ENCODE measurements at places on chromosomes 7 and 10. TPM values are rescaled to one million over a fixed set of nuclear protein-coding genes. Genes with fewer than 3 reads are reported as not detected.
A peak's percentile ranks its signal among the peaks of the same experiment; 100 is the strongest.

DNA sequence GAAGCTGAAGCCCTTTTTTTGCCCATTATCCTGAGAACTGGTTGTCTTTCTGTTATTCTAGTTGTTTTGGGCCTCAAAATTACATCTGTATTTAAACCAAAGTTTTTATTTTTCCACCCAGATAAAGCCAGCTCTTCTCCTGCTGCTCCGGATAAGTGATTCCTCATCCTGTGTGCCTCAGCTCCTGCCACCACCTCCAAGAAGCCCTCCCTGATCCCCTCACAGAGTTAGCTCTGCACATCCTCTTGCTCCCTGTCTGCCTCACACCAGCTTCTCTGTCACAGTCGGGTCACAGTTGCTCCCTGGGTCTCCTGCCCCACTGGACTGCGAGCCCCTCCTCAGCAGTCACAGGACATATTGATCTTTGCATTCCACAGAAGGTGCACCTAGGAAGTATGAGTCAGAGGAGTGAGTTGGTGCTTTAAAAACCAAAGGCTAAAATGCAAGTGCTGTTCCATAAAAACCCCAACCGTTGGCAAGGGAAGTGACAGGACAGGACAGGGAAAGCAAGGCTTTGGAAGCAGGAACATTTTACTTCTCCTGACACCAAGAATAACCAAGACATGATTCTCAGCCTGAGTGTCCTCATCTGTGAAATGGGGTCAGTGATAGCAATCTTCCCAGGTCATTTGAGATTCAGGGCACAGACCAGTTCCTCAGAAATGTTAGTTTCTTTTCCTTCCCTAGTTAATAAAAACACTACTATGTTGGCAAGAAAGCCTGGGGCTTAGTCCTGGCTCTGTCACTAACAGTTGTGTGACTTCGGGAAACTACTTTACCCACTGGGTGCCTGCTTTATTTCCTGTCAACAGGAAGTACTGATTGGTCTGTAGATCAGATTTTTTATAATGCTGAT, 36.5 kb upstream of the EEPD1 start:
- DNase-seq: peak; percentile 62

STEAP1 gene
- total RNA-seq: 13.1 TPM

- DNase-seq: peak; percentile 62
Observed at GRCh38 chr7:964401-965231, 10.1 kb upstream of the ADAP1 start.

GPR15LG gene
- 0.32 TPM for total RNA-seq

SPDYE1 gene
- not detected for total RNA-seq

- DNase-seq: no peak
Observed at GRCh38 chr7:95334447-95334846, 10.1 kb upstream of the PON1 start.

GRCh38 chr10:49471532-49471931, 67.4 kb downstream of the ERCC6 start:
- DNase-seq: no peak

DNA sequence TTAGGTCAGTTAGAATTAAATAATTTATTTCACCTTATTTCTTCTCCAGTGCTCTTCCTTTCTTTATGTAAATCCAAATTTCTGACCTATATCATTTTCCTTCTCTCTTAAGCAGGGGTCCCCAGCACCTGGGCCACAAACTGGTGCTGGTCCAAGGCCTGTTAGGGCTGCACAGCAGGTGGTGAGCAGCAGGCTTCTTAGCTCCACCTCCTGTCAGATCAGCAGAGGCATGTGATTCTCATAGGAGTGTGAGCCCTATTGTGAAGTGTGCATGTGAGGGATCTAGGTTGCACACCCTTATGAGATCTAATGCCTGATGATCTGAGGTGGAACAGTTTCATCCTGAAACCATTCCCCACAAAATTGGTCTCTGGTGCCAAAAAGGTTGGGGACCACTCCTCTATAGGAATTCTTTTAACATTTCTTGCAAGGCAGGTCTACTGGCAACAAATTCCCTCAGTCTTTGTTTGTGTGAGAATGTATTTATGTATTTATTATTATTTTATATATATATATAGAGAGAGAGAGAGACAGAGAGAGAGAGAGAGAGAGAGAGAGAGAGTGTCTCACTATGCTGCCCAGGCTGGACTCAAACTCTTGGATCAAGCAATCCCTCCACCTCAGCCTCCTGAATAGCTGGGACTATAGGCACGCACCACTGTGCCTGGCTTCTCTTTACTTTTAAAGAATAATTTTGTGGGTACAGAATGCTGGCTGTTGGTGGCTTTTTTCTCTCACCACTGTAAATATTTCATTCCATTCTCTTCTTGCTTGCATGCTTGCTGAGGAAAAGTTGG, 4.3 kb upstream of the ABCC2 start:
- peak; percentile 54 for DNase-seq

GRCh38 chr7:70214071-70214470, 615.8 kb downstream of the AUTS2 start:
- no peak for DNase-seq

- DNase-seq: no peak
Observed at GRCh38 chr7:91345449-91345848, 81.2 kb downstream of the FZD1 start.

ITIH5 gene
- 42.0 TPM for total RNA-seq

DNA sequence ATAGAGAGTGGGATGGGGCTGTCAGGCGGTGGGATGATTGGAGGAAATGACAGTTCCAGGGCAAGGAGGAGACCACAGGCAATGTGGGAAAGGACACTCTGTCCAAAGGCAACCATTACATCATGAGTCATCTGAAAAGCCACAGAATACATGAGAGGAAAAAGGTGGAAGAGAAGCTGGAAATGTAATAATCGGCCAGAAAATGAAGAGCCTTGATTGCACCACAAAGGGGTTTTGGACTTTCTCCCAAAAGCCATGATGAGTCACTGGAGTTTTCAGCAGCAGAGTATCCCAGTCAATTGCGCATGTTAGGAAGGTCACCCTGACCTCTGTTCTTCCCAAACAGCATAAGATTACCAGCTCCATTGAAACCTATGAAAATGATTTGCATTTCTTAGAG, 222.0 kb downstream of the LHFPL3 start:
- no peak for DNase-seq

HOXA13 gene
- 0.06 TPM for total RNA-seq

DNA sequence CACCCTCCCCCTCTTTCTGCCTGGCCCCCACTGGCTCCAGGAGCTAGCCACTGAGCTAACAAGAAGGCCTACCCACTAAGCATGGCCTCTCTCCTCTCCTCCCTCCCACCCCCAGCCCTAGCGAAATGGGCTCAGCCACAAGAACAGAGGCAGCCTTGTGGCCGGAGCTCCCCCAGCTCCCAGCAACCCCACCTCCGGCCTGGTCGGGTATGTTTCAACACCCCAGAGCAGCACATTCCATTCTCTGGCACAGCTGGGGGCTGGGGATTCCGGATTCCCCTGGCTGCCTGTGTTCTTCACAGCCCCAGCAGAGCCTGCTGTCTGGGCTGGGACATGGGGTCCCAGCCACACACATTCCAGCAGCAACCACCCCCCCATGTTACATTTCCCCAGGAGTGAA, 9.0 kb downstream of the SFRP5 start:
- peak; percentile 37 for DNase-seq

DNA sequence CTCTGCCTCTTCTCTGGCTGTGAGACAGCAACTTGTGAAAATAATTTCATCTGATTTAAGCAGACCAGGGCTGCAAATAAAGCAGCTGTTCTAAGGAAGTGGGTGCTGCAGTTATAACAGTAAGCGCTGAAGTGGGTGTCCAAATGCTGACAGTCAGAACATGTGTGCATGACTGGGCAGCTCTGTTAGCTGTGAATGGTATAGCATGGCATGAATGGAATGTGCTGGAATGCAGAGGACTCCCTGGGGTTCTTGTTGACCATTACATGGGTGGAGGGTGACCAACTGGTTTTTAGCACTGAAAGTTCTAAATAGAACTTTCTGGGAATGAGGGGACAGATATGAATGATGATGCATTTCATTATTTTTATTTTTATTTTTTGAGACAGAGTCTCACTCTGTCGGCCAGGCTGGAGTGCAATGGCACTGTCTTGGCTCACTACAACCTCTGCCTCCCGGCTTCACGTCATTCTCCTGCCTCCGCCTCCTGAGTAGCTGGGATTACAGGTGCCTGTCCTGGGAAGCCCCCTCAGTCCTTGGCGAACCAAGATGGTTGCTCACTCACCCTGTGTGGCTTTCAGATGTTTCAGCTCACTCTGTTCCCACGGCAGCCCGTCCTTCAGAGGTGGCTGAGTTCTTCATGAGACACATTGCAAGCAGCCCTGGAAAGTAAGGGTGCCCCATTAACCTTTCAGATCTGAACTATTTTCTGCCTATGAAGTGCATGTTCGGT, 319.8 kb upstream of the PHYHIPL start:
- DNase-seq: no peak

DNA sequence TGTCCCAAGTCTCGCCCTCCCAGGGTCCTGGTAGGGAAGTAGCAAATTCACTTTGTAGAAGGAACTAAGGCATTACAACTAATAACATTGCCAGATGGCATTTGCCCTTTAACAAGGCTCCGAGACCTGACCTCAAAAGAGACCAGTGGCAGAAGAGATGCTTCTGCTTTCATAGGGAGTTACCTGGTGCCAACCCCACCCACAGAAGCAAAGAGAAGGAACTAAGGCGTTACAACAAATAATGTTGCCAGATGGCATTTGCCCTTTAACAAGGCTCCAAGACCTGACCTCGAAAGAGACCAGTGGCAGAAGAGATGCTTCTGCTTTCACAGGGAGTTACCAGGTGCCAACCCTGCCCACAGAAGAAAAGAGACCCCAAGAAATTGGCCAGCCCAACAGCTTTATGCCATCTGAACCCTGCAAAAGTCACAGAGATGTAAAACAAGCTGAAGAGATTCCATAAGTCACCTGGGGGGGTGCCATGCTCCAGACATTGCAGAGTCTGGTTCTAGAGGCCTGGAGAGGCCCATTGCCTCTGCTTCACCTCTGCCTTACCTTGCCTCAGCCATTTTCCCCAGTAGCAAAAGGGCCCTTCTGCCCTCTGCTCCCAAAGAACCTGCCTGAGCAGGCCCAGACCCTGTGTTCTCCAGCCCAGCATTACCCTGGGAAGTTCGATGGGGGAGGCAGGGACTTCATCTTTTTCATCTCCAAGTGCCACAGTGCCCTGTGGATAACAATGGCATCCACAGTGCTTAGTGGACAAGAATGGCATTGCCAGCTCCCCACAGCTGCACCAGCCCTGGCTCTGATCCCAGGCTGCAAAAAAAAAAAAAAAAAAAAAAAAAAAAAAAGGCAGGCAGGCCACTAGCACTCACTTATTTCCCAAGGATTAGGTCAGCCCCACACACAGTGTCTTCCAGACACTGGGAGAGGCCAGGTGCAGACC, 179.5 kb upstream of the PLXNA4 start:
- DNase-seq: no peak

DNA sequence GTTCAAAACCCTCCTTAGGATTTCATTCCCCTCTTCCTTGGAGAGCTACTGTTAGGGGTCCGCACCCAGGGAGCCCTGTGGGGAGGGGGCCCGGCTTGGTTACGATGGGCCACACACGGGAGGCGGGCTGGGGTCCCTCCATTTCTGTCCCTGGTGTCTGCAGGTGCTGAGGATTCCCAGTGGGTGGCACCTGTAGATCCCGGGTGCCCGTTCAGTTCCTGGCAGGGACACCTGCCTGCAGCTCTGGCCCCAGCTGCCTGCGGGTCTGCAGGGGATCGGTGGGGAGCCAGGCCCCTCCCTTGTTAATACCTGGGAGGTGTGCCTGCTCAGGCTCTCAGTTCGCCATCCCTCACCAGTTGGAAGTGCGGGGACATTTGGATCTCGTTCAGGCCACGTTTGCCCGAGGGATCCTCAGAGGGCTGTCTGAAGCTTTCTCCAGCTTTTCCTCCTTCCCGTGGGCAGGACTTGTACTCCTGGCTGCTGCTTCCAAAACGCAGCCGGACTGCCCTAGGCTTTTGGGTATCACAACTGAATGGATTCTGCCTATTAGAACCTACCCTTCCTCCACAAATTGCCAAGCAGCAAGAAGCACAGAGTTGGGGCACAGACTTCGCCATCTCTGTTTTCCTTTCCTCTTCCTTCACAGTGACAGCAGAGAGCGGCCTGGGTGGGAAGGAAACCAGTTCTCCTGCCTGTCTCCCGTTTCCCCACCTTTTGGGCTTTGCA, 22.3 kb upstream of the IL15RA start:
- no peak for DNase-seq

GRCh38 chr10:116538456-116538855, 7.3 kb upstream of the PNLIP start:
- DNase-seq: no peak

A1CF gene
- 34.2 TPM for total RNA-seq

ST8SIA6 gene
- 0.92 TPM for total RNA-seq

GRCh38 chr10:12961416-12962205, 39.9 kb downstream of the CCDC3 start:
- DNase-seq: no peak

DNA sequence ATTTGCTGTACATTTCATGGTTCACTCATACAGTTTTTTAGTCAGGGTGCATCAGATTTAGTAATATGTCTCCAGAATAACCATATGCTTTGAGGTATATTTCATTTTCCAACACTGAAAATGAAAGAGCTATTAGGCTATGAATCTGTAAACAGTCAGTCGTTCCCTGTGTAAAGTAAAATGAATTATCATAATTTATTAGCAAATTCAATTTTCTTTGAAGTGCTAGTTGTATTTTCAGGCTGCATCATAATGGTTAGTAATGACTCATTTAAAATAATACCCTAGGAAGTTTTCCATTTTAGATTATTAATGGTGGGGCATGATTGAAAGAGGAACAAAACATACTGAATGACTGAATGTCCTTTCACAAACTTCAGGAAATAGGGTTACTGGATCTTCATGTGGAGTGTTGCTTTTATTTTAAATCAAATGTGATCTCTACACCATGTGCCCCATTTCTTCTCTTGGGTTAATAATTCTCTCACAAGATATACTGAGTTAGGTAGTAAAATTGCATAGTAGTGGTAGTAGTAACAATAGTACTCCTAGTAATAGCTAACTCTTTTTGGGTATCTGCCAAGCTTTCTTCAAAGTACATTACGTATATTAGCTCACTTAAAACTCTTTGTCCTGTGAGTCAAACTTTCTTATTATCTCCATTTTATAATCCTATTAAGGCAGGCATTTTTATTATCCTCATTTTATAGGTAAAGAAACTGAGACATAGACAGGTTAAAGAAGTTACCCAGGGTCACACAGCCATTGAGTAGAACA, 476.5 kb downstream of the SUGCT start:
- DNase-seq: no peak

FIGNL1 gene
- 7.6 TPM for total RNA-seq

DNA sequence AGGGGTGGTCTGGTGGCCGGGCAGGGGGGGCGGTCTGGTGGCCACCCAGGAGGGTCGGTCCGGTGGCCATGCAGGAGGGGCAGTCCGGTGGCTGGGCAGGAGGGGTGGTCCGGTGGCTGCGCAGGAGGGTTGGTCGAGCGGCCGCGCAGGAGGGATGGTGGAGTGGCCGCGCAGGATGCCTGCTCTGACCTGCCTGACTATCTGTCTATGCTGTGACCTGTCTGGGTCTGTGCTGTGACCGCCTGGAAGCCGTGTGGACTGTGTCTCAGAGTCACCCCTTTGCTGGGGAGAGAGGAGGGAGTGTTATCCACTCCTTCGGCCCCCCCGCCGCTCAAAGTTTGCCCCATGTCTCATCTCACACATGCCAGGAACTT, 113.2 kb downstream of the ACTR3B start:
- DNase-seq: no peak

All from mucosa of gallbladder (tissue), 1 donor.